Brain microvascular endothelial cell (primary cell): ENCODE measurements at places on chromosomes 6 and 20.

DNA sequence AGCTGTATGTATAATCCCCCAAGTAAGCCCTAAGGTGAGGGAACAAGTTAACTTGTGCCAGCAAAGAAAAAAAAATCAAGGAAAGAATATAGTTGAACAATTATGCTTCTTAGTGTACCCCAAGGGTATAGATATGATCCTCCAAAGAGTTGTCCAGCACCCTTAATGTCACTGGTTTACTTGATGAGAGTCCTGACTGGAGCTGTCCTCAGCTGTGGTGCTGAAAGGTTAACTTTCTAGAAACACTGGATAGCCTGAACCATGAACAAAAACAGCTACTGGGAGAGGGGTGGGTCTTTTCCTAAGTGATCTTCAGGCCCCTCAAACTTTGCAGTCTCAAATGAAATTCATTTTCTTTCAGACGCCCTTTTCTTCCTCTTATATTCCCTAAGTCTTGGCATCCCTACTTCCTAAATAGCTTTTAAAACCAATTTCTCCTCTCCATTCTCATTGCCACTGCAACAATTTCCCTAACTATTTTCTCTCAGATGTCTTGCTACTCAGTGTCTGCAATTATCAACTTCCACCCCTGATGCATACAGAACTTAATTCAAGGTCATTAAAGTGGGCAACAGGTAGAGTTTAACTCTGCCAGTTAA, 83.5 kb upstream of the PROKR2 start:
- peak; percentile 48 for DNase-seq

DNA sequence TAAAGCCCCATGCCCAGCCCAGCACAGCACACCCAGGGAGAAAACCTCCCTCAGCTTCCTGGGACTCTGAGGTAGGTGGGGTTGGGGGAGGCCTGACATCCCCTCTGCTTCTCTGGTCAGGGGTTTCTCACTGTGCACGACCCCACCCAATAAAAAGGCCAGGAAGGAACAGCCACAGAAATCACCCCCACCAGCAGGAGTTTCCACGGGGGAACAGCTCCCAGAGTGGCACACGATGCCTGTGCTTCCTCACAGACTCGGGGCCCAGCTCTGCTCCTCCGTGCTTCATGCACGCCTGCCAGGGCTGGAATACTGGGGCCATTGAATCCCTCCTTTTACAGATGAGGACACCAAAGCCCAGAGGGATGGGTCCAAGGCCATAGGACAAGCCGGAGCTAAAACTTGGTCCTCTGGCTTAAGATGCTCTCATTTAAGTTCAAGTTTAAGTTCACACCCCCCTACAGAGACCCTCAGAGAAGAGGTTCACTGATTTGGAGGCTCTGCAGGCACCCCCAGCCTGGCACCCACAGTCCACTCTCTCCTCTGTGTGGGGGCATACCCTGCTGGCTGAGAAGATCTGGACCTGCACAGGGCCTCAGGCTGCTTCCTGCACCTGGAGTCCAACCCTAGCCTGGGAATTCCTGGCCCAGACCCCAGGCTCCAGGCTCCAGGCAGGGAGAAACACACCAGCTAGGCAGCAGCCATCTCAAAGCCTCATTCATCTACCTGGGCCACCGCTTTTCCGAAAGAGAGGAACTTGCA, 14.3 kb downstream of the ACSS1 start:
- no peak for DNase-seq

GRCh38 chr6:52377538-52378221, 15.7 kb downstream of the PAQR8 start:
- DNase-seq: no peak

DNA sequence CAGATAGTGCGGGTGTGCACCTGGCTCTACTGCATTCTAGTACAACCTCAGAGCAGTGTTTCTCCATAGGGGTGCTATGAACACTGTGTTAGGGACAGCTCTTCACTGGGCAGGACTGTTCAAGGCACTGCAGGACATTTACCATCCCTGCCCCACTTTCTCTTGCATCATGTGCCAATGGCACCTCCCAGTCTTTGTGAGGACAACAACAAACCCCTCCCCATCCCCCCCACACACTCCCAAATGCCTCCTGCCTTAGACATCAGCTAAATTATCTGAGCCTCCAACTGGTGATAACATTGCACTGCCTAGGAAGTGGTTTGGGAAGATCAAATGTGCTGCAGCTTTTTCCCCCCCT, 98.9 kb downstream of the FYN start:
- DNase-seq: no peak

DNA sequence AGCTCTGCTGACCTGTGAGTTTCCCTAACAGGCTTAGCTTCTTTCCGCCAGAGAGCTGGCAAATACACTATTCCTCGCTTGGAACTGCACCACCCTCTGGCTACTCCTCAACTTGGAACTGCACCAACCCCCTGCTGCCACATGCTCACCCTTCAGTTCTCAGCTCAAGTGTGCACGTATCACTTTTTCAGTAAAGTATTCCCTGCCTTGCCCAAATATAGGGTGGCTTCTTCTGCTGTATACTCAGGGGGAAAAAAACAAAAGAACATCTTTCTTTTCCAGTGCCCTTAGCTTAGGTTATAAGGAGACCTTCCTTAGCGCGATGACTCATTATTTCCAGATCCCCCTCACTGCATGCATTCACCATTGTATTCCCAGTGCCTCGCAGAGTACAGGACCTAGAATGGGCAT, 21.2 kb downstream of the GNAS-AS1 start:
- DNase-seq: no peak

DNA sequence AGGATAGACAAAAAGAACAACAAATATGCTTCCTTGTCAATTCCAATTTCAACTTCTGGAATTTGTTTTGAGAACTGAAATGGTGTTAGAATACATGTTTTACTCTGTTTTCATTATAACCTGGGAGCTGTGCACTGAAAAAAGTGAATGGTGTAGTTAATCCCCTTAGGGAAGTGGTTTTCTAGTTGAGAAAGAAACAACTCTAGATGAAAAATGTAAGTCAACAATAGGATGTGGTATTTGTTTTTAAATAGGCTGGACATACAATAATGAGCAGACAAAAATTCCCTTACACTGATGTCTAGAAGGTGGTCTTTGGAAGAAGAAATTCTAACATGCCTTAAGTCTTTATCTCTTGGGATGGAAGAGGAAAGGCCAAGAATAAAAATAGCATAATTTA, 59.9 kb upstream of the TINAG start:
- no peak for DNase-seq

GRCh38 chr20:11234181-11234580, 560.4 kb upstream of the JAG1 start:
- DNase-seq: no peak

- DNase-seq: no peak
These were observed 98.8 kb downstream of the DTD1 start for GRCh38 chr20:18686696-18687095.

GRCh38 chr6:48757661-48758060, 646.7 kb upstream of the PTCHD4 start:
- peak; percentile 32 for DNase-seq

DNA sequence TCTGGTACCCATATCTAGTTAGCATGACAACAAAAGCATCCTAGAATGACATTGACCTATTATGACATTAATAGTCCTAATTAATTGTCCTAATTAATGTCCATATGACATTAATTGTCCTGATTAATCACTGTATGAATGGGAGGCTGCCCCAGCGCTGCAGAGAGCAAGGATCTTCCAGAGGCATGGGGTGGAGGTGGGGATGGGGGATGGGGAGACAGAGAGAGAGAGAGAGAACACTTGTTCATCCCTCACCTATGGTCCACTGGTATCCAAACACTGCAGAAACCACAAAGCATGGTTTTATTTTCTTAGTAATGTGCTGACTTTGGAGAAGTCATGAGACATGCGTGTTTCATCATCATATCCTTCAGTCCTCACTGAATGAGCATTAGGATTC, 235.1 kb downstream of the FNDC1 start:
- DNase-seq: no peak
